ENCODE measurements at places on chromosomes 3 and 15.

DNA sequence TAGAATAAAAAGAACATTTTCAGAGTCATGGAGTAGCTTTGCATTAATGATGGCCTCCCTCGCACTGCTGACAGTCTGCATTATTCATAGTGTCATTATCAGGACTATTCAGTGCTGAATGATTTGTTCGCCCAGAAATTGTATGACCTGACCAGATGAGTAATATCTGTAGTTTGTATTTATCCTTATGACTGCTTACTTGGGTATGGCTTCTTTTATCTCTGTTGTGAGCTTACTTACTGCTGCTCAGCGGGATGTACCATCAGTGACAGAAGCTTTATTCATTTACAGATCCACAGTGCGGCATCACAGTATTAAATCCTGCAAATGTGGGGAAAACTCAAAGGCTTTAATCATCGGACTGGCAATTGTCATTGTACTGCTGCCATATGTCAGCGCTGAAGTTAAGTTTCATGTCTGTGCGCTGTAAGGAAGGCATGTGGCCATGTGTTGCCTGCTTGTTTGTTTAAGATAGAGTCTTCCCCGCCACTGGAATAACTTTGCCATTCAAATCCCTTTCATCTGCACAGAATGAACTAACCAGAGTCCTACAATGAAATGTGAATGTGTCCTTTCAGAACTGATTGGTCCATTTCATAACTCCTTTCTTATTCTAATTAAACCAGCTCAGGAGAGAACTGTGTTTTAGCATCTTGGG is 262.2 kb downstream of the CHL1 start:
- DNase-seq: no peak

DNA sequence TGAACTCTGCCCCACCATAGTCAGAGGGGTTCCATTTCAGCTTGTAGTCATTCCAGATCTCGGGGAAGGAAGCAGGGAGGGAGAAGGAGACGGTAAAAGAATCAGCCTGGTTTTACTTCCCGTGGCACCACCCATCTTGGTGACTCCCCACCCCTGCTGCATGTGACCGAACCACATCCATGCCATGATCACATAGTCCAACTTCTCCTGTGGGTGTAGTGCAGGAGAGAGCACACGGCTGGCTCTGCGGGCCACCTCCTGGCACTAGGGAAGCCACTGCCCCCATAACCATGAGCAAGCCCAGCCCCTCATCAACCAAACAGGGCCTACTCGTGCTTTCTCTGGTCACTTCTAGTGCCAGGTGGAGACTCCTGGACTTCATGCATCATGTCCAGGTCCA is 3.7 kb downstream of the CHRNA3 start:
- DNase-seq: peak; percentile 28

- no peak for DNase-seq
Observed at GRCh38 chr15:68425428-68426060, 6.4 kb downstream of the ITGA11 start.

DNA sequence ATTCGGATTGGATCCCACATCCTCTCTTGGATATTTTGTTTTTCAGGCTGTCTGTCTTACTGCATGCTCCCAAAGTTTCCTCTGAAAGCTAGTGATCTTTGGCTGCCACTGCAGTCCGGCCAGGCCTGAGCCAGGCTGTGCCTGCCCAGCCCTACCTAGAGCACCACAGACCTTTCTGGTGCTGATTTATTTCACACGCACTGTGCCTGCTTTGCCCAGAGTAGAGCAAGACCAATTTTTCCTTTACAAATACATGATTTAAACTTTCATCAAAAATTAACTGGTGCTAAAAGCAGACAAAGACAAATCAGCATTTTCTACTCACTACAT is 28.0 kb upstream of the NDUFB4 start:
- DNase-seq: no peak

DNA sequence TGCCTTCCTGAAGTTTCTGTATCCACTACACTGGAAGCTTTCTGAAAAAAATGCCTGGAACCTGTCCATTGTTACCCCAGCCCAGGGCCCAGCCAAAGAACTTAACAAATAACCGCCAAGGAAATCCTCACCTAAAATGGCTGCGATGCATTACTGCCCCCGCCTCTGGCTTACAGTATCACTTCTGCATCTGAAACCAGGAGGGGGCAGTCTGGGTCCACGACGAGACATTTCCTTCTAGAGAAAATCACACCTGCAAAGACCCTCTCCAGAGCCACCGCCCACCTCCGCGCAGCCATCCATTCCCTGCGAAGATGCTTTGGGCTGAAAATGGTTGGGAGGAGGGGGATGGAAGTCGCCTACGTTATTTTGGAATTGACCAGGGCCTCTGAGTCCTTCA is 22.4 kb upstream of the CELF6 start:
- DNase-seq: no peak

DNA sequence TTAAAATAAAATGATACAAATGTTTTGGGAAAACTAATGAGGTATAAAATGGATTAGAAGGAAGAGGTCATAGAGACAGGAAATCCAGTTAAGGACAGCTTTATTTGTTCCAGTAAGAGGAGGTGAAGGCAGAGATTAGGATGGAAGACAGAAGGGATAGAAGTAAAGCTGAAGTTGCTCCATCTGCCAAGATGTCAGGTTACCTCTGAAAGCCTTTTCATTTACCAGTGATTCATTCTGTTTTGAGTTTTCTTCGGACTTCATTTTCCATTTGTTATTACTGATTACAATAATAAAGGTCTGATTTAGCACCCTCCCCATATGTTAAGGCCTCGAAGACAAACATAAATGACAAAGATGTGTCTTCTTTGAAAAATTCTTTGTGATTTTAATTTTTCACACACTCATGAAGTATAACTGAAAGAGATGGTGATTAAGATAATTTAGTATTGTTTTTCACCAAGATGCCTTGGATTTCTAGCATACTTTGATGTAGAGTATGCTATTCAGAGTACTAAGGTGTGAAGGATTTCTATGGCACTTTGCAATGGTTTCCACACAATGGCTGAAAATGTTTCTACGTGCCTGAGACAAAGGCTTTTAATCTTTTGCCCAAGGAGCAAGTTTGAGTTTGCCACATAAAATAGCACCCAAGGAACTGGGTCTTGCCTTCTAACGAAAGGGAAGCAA is 75.4 kb upstream of the PLAAT1 start:
- no peak for DNase-seq

DNA sequence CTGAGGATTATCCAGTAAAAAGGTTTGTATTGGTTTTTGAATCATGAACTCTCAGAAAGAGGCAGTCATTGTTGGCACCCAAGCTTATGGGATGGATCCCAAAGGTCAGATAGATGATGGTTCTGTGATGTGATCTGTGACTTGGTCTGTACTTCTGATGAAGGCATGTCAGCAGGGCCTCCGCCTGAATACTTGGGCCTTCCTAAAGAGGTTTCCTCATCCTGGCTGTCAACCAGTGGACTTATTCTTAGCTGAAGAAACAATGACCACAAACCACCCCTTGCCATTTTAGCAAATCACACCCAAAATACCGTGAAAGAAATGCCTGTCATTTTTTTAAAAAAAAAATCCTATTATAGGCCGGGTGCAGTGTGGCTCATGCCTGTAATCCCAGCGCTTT is 48.2 kb upstream of the SLC9A9 start:
- DNase-seq: no peak

DNA sequence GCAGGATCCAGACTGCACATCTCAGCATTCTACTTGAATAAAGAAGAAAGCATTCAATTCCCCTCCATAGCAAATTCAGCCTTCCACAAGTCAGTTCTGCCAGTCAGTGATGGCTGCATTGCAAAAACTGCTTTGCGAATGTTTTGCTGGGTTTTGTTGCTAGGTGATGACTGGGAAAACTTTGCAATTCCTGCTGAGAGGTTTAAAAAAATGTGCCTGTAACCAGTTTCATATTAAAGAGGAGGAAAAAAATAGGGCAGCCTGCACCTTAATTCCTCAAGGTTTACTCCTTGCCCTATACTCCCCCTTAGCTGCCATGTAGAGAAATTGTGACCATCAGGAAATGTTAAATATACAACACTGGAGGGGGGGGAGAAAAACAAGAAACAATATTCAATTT is 225.6 kb upstream of the ATP11B start:
- no peak for DNase-seq

GRCh38 chr3:188390775-188391443 is 237.0 kb downstream of the LPP start:
- no peak for DNase-seq

- DNase-seq: no peak
Observed at GRCh38 chr3:12478326-12478725, 6.0 kb upstream of the TSEN2 start.
